AG10803 (cell line): ENCODE measurements at places on chromosomes 11 and 22.
A peak's percentile ranks its signal among the peaks of the same experiment; 100 is the strongest.

DNA sequence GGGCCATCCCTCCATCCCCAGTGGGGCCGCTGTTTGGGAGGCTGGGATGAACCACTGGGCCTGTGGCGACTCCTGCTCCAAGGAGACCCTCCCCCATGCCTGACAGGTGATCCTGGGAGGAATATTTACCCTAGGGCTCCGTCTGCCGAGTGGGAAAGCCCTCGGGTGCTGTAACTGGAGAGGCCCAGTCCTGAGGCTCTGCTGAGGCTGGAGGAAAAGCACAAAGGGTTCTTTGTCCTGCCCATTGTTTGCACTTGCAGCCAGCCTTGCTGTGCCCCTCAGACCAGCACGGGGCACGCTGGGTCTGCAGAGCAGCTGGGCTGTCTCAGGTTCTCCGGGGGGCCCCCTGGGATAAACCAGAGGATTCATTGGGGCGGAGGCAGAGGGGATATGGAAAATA is 321.1 kb downstream of the MN1 start:
- DNase-seq, result no peak

DNA sequence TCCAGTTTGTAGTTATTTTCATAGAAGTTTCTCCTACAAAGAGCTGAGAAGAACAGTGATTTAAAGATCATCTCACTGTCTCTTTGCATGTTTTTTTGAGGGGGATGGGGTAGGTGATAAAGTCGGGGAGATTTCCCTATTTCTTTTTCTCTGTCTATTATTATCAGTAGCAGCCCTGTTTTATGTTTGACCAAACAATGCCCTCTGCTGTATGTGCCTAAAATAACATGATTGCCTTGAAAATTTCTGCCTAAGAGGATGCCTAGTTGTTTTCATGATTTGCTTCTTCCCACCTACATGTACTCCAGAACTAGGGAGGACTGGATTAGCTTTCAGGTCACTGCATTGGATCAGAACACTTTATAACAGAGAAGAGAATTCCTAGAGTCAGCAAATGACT is 1330.2 kb downstream of the LRRC4C start:
- no peak for DNase-seq

DNA sequence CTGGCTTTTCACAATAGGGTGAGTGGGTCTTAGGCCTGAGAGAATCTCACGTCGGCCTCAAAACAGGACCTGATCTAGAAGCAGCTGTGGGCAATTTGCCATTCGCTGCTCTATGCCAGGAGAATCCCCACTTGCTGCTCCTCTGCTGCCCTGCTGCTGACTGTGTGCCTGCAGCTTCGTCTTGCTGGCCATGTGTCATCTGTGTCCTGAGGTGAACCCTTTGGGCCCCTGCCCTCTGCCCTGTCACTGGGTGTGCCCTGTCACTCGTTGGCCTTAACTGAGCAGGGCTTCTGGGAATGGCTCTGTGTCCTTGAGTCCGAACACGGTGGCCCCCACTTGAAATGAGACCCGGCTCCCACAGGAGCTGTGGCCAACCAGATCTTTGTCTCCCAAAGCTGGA is 6.2 kb downstream of the NAA40 start:
- peak; percentile 45 for DNase-seq

DNA sequence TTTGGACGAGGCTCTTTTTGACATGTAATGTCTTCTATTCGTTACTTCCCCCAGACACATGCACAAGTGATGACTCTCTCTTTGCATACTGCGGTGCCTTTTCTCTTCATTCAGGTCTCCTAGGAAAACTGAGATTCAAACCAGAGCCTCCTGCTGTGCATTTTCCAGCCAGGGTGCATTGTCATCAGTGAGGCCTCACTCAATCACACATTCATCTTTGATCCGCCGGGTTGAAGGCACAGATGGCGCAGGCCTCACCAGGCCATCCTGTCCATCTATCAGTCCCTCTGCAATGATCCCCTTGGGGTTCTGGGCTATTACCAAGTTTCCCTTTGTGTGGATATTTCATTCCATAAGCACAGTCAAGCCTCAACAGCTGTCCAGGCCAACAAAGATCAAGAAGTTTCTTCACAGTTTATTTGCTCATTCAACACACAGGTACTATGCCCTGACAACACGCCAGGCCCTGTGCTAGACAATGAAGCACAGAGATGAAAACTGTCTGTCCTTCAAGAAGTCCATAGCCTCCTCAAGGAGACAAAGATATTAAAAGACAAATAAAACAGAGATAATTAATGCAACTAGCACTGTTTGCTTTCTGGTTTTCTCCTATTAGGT is 107.8 kb downstream of the LARGE1 start:
- DNase-seq, result no peak

DNA sequence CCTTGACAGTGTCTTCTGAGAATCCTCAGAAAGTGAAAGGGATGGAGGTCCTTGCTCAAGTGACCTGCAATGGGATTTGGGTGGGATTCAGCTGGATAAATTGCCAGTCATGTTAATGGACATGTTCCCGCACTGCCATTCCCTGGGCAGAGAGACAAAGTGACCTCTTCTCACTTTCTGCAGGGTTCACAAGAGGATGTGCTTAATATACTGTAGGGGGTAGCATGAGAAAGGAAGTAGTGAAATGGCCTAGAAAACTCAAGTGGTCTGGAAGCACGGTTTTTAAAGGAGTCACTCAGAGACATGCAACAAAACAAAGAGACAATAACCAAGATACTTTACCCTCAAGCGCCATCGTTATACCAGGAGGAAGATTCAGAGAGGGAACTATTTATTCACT is 70.2 kb downstream of the NELL1 start:
- no peak for DNase-seq

DNA sequence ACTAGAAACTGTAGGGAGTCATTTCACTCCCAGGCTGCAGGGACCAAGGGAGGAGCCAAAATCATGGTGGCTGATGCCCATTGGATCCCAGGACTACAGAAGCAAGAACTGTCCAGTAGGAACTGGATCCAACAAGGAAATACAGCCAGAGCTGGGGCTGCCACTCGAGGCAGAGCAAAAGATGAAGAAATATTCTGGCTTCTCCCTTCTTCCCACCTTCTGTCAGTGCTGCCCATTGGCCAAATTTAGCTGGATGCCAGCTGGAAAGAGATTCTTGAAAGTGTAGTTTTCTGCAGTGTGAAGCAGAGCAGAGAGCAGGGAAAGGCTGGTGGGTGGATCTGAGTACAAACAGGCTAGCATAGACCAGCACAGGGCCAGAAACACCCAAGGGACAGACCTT is 45.6 kb downstream of the COMMD9 start:
- no peak for DNase-seq

- DNase-seq, result no peak
Observed at GRCh38 chr11:47225552-47226400, 11.0 kb downstream of the DDB2 start.

DNA sequence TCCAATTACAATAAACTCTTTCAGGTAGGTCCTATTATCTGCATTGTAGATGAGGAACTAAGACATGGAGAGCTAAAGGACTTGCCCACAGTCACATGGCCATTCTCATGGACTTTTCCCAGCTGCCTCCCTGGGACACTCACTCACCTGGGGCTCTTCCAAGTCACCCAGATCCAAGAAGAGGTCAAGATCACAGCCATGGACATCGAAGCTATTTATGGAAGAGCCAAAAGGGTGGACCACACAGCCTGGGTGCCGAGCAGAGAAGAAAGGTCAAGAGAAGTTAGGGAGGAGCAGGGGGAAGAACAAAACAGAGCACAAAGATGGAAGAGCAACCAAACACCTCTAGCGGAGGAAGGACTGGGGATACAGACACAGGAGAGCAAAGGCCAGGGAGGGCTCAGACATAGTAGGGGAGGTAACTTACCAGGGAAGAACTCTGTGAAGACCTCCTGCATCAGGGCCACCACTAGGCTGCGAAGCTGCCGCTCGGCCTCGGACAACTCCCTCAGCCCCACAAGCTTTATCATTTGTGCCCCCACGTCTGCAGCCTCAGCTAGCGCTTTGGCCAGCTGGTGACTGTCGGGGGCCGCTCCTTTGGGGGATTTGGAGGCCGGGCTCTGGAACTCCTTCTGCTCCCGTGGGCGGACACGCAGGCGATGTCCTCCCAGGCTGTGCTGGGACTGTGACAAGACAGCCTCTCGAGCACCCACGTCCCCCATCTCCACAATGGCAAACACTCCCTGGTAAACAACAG is 7.4 kb upstream of the EEF1G start:
- no peak for DNase-seq

DNA sequence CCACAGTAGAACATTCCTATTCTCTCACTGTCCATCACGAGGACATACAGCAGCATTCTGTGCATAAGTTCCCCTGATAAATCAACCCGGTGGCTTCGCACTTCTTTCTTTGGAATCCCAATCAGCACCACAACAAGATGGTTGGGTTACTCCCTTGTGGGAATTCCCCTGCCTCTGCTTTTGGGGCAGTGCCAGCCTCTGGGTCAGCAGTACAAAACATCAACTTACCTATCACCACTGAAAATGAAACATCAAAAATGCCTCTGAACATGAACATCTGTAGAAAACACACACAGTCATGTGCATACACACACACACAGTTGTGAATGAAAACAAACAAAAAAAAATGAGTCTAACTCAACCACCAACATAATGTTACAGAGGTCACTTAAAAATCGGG is 79.3 kb downstream of the KCNA4 start:
- no peak for DNase-seq

DNA sequence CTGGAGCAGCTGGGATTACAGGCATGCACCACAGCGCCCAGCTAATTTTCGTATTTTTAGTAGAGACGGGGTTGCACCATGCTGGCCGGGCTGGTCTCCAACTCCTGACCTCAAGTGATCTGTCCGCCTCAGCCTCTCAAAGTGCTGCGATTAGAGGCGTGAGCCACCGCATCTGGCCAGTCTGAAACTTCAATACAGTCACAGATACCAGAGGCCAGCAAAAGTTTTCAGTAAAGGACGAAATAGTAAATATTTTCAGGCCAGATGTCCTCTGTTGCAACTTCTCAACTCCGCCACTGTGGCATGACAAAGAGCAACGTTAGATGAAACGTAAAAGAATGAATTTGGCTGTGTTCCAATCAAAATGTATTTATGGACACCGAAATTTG is 403.6 kb downstream of the MN1 start:
- peak; percentile 73 for DNase-seq

DNA sequence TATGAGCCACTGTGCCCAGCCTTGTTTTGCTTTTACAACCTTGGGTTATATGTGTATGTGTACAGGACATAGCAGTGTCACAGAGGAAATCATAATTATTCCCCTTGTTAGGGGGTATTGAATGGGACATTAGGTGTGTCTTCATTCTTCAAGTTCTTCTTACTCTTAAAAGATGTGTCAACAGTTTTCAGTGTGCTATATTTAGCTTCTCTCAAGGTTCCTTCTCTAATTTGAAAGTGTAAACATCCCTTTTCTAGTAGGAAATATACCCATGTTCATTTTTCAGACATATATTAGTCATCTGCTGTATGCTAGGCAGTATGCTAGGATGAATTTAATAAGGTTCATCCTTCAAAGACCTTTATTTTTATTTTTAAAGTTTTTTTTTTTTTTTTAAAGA is 17.1 kb downstream of the PCF11 start:
- DNase-seq, result no peak

DNA sequence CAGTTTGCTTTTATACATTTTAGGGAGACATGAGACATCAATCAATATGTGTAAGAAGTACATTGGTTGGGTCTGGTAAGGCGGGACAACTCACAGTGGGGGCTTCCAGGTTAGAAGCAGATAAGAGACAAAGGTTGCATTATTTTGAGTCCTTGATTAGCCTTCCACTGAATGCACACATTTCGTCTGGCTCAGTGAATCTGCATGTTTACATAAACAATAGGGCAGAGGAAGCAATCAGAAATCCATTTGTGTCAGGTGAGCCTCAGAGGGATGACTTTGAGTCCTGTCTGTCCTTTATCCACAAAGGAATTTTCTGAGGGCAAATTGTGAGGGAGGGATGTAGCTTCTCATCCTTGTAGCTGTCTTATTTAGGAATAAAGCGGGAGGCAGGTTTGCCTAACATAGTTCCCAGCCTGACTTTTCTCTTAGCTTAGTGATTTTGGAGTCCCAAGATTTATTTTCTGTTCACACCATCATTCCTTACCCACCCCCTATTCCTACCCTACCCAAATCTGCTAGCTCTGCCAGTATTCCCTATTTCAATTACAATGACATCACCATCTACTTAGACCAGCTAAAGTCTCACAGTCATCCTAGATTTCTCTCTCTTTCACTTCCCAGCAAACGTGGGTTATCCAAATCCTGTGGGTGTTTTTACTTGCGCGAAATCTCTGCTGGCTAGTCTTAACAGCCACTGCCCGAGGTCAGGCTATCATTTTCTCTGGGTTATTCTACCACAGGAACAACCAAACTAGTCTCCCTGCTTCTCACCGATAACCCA is 2.9 kb downstream of the SC5D start:
- DNase-seq, result no peak

GRCh38 chr11:75056814-75057213 is 39.9 kb downstream of the OR2AT4 start:
- DNase-seq, result no peak

GRCh38 chr11:123822599-123822998 is 16.4 kb upstream of the OR6M1 start:
- DNase-seq, result no peak

GRCh38 chr11:7971846-7972245 is 6.6 kb upstream of the NLRP10 start:
- no peak for DNase-seq

DNA sequence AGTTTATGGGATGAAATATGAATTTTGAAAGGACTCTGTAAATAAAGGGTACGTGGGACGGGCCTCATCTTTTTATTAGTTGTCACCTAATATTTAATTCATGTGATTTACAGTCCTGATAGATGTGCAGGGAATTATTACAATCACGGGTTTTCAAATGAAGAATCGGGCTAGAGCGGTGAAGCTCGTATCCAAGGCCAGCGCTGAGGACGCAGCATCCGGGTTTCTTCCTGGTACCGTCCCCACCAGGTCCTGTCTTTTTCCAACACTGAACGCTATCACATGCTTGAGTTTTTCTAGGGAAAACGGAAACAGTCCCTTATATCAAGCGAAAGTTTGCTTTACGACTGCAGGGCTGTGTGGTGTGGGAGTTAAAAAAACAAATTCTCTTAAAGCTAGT is 787 bp downstream of the SMDT1 start:
- DNase-seq, result peak; percentile 32

DNA sequence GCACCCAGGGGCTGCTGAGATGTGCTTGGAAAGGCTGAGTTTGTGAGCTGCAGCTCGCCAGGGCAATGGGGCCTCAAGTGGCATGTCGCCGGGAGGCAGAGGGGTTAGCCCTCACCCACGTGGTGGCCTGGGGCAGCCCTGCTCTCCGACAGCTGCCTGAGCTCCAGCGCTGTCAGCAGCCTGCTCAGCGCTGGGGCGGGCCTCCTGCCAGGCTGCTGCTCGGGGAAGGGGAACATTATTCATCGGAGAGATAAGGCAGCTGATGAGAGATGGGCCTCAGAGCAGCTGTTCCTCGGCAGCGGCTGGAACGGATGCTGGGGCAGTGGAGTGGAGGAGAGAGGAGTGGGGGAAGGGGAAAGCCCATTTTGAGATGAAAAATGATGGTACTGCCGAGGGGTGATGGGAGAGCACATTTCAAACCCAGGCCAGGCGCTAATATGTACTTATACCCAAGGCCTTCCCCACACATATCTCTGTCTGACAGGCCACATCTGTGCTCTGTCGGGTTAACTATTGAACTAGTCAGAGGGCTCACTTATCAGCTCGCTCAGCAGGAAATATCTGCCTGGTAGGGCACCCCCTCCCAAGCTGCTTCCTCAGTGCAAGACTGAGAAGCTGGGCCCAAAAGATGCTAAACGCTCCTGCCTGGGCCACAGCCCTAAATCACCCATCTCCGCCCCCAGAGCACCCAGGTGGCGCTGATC is 79.5 kb downstream of the TIMP3 start:
- no peak for DNase-seq
